ENCODE measurements at places on chromosomes 3 and 15.

DNA sequence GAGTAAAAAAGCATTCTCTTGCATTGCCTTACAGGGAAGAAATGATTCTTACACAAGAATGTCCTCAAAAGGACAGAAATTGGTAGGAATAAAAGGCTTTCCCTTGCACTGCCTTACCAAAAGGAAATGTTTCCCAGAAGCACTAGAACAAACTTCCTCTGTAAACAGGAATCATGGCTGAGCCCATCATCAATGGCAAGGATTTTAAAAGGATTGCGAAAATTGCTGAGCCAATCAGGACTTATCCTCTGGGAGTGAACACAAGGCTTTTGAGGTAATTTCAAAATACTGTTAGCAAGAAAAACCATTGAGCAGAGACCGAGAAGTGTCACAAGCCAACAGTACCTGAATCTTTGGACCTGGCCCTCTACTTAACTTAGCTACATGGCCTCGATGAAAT, 897.3 kb downstream of the ROBO1 start:
- no peak for DNase-seq

DNA sequence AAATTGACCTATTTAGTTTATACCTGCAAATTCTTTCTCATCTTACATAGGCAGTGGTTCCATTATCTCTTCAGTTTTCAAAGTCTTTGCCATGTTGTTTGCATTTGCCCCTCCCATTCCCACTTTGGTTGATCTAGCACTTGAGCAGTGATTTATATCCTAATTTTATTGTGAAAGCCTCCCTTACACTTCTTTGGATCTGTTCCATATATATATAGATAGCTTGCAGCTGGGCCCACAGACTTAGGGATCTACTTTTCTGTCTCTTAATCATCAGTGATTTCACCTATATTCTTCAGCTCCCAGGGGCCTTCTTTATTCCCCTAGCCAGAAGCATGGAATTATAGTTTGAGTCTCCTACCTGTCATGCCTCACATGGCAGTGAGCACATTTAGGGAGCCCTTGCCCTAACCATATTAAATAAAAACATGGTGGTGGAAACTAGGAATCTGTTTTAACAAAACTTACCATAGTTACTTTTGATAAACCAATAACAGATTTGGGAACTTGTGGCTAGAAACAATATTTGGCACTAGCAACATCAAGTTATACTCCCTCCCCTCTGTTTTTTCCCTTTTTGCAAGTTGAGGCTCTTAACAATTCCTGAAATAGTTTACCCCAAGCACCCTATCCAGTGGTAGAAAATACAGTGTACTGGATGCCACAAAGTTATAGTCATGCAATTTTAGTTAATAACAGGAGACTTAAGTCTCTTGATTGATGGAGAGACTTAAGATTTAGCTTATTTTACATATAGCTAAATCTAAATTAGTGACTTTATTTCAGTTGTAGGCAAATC, 41.7 kb downstream of the ARIH1 start:
- no peak for DNase-seq

DNA sequence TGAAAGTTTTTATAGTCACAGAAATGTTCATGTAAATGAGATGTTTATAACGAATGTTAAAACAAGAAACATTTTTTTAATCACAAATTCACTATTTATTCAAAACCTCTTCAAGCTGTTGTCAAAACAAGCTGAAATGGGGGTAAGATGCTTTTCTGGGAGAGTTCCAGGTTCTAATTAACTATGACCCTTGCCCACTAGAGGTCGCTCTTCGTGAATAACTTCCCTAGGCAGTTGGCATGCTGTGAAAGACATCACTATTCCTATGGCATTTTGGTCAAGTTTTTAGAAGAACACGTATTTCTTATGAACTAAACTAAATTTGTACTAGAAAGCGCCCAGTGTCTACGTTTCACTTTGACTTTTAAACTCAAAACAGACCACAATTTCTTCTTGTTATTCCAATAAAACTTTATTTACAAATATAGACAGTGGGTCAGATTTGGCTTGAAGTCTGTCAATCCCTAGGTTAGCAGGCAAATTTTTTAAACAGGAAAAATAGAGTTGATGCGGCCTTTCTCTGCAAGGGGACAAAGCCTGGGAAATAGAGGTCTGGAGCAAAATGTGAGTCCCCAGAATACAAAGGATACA, 62.8 kb upstream of the CMTM8 start:
- DNase-seq = peak; percentile 74

GRCh38 chr3:13650210-13651056, 101.5 kb downstream of the FBLN2 start:
- peak; percentile 59 for DNase-seq

DNA sequence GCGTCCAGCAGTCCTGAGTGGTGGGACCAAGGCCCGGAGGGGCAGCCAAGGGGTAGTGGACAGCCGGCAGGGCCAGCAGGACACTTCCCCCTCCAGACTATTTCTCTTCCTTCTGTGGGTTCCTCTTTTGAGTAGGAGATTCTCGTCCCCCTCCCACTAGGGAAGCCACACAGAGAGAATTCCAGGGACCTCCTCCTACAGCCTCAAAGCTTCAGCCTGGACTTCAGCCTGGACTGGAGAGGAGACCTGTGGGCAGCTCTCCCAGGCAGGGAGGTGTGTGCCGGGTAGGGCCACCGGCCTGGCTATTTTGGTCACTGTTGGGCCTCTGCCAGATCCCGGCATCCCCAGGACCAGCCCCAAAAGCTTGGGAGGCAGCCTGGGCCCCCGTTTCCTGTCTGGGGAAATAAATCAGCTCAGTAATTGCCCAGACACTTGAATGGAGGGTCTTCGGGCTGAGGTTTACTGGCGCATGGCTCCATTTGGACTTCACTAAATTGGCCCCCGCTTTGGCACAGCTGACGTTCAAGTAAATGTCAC, 1.3 kb downstream of the SLC6A6 start:
- no peak for DNase-seq

DNA sequence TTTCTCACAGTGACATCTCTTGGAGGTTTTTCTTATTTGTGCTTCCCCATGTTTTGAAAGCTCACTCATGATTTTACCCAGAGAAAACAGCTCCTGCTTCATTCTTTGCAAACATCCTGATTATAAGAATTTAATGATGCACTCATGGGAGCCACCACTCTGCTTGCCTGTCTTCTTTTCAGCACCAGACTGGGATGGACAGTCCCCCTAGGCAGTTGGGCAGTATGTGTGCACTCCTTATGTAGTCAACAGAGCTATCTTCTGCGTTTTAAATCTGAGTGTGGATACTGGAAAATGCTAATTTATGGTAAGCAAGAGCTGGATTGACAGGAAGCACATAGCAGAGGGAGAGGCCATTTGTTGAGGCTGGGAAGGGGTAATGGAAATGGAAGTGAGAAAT, 276.1 kb downstream of the AGBL1 start:
- DNase-seq = no peak

DNA sequence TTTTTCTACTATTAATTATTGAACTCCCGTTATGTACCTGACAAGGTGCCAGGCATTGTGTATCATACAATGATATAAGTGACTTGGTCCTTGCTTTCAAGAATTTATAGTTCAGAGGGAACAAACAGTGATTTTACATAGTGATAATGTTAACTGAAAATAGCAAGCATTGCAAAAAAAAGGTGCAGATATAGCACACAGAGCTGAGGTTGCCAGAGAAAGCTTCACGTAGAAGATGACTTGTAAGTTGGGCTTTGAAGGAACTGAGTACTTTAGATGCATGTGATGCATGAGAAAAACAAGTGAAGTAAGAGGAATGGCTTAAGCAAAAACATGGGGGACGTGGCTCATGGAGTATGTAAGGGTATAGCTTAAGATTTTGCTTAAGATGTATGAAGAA, 584.5 kb downstream of the NAALADL2 start:
- no peak for DNase-seq

- peak; percentile 69 for DNase-seq
Measured at GRCh38 chr3:185677146-185677829, 91.2 kb downstream of the SENP2 start.

GRCh38 chr3:178526291-178526690, 9.9 kb upstream of the KCNMB2 start:
- no peak for DNase-seq

DNA sequence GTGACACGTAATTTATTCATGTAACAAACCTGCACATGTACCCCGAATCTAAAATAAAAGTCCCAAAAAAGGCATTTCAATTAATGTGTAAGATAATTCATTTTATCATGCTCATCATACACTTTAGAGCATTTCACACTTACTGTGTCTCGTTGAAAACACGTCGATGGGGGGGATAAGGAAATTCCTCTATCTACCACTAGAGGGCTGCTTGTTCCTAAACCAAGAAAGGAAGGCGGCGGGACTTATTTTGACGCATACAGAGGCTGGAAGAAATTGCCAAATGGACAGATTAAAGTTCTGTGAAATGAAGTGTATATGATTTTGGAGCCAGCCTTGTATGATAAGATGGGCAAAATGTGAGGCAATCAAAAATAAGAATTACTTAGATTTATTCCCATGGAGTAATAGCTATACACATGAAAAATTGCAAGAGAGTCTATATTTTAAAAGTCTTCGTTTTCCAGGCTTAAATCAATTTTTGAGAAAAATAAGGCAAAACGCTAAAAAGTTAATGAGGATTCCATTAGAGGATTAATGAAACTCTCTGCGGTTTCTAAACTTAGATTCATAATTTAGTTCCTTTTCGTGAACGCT, 346.8 kb downstream of the CNTN3 start:
- no peak for DNase-seq

DNA sequence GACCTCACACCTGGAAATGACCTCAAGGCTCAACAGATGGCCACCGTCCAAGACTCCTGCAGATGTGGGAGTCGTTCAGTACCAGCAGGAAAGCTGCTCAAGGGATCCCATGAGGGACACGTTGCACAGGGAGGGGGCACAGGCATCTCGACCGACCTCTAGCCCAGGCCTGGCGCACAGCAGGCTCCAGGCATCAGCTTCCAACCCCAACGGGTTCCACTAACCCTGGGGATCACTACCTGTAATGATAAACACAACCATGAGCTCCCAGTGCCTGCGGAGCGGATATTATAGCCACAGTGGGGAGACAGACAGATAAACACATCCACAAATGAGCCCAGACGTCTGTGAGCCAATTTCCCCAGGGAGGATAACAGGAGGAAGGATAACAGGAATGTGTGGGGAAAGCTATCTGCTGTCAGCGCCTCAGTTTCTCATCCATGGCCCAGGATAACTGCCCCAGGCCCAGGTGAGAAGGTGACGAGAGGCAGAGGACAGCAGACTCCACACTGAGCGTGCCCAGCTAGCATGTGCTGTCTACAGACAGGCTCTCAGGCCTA, 19.9 kb downstream of the NUP210 start:
- no peak for DNase-seq

DNA sequence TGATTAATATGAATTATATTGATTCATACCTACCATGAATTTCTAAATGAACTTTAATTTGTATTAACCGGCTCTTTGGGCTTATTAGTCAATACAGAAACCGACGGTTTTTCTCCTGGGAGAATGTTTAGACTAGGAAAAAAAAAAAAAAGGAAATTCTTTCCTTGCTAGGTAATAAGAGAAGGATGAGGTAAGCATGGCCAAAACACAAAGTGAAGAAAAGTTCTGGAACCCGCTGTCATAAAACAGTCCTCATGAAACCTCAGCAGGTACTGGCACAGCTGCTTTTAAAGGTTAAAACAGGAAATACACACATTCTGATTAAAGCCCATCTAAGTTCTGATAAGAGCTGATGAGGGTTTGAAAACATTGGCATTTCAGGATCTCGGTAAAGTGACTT, 30.8 kb upstream of the PSTPIP1 start:
- DNase-seq = no peak

DNA sequence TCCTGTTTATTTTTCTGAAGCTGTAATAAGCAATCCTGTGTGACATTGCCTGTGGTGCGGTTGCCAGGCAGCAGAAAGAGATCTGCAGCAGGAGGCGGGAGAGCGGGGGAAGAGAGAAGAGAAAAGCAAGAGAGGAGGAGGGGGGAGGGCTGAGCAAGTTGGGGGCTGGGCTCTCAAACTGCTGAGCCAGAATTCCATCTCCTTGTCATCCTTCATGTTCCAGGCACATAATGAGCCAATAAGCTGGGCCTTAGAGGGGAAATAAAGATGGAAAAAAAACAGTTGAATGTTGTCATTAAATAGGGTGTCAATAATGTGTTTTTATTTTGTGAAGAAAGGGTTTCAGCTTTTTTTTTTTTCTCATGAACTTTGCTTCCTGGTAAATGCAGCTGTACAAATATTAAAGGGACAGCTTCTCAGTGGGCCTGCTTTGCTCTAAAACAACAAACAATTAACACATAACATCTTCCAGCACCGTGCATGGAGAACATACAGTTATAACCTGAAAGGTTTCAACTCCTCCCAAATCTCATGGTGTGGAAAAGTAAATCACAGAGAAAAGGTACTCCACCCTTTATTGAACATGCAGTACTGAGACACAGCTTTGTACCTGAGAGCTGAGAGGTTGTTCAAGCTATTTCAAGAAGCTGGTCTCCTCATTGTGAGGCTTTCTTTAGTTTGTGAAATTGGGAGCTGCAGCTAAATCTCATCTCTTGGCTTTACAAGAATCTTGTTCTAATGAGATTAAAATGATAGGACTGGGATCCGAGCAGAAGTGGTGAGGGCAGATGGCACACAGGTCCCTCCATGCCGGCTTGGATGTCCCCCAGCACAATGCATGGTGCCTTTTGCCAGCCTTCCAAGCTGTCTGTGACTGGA, 451.1 kb upstream of the KCNMB2 start:
- no peak for DNase-seq

DNA sequence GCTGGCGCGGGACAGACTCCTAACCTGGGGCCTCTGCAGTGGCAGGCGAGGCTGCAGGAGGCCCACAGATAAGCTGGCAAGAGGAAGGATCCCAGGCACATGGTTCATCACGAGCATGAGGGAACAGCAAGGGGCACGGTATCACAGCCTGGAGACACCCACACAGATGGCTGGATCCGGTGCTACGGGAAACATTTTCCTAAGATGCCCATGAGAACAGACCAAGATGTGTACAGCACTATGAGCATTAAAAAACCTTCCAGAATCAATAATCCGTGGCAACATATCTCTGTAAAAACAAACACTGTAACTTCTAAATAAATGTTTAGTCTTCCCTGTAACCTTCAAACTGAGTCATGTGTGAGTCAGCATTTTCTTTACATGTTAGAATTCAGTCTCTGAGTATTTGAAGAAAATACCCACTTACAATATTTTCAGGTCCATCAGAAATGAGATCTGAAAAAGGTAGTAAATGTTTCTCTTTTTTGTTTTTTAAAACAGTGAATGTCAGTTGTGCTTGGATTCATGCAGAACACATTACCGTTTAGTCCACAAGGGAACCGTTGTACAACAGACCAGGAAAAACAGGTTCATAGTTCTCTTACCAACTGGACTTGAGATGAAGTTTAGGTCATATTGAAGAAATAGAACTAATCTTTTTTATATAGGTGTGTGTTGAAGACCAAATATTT, 75.9 kb downstream of the BOC start:
- DNase-seq = peak; percentile 21

All from HCT116 (cell line).